ENCODE measurements at places on chromosomes 1 and 21.
A peak's percentile ranks its signal among the peaks of the same experiment; 100 is the strongest.

DNA sequence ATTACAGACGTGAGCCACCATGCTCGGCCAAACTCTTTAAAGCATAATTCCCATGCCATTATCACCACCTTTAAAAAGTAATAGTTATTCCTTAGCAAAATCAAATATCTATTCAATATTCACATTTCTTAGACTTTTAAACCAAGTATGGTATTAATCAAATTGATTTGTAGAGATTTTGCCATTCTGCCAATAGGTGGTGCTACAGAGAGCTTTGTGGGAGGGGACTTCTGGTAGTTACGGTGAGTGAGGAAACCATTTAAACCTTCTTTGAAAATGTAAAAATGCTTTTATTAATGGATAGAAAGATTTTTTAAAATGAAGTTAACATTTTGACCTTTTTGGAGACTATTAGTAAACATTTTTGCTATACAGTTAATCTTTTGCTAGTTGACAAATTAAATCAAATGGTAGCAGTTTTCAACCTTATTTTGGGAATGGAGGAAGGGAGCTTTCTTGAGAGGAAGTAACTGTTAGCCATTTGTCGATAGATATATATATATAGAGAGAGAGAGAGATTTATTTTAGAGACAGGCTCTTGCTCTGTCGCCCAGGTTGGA is 19.3 kb downstream of the IARS2 start:
- DNase-seq: no peak

DNA sequence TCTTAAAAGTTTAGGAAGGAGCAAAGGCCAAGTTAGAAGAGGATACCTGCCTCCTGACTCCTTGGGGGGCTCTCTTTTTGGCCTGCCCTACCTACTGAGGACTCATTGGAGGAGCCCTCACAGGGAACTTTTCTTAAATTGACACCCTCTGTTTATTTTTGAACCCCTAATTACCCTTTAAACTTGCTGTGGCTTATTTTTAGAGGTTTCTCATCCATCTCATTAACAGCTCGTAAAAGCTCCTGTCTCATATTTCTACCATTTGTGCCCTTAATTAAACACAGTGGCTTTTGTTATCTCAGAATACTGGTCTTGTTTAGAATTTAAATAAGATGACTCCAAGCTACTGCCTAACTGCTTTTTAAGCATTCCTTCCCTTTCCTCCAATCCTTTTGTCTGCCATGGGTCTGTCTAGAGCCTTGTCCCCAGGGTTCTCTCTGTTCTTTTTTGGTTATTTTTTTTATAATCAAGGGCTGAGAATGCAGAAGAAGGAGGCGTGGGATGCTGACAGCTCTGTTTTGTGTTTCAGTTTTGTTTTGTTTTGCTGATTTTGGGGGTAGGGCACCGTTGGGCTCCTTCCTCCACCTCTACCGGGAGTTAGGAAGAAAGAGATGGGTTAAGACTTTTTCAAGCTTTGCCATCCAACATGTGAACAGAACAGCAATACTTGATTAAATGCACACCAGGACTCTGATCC is 78.0 kb downstream of the SYT6 start:
- no peak for DNase-seq

DNA sequence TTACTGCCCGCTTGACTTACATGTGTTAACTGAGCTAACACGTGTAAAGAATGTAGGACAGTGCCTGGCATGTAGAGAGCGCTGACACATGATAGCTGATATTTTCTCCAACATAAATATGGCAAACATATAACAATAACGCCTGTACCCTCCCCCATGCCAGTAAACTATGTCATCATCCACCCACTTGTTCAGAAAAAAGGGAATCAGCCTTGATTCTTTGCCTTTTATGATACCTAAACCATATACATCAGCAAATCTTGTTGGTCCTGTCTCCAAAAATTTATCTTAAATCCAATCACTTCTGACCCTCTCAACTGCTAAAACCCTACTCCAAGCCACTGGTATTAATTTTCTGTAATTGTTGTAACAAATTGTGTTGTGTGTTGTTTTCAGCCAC is 1.1 kb upstream of the ZNF692 start:
- no peak for DNase-seq

DNA sequence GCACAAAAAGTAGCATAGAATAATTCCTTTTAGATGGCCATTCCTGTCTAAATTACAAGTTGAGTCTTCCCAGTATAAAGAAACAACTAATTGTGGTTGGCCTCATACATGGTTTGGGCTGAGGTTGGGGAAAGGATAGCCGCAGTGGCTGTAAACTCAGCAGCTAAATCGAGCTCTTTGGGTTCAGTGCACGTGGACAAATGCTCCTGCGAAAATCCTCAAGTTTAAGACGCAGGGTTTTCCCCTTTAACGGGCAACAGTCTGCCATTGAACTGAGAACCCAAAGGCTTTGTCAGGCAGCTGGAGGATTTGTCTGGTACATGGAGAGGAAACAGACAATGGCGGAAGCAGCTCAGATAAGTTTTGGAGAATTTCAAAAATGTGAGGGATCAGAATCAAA is 331.9 kb downstream of the TGFB2 start:
- DNase-seq: no peak

GRCh38 chr1:18144916-18145647 is 37.5 kb downstream of the IGSF21 start:
- DNase-seq: peak; percentile 77

DNA sequence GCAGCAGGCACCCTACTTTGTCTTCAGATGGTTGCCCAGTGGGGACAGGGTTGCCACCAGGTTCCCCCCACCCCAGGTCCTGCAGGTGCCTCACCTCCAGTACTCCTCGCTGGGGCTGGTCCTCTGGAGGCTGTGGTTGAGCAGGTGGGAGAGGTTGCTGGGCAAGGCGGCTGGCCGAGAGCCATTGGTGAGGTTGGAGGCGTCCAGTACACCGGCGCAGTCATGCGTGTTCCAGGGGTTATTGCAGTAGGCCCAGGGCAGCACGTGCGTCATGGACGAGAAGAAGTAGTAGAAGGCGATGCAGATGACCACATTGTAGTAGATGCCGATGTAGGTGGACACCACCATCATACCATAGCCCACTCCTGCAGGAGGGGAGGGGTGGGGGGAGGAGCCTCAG is 16.9 kb downstream of the CCDC24 start:
- no peak for DNase-seq

- DNase-seq: no peak
Observed at GRCh38 chr1:64266991-64267390, 63.6 kb downstream of the UBE2U start.

DNA sequence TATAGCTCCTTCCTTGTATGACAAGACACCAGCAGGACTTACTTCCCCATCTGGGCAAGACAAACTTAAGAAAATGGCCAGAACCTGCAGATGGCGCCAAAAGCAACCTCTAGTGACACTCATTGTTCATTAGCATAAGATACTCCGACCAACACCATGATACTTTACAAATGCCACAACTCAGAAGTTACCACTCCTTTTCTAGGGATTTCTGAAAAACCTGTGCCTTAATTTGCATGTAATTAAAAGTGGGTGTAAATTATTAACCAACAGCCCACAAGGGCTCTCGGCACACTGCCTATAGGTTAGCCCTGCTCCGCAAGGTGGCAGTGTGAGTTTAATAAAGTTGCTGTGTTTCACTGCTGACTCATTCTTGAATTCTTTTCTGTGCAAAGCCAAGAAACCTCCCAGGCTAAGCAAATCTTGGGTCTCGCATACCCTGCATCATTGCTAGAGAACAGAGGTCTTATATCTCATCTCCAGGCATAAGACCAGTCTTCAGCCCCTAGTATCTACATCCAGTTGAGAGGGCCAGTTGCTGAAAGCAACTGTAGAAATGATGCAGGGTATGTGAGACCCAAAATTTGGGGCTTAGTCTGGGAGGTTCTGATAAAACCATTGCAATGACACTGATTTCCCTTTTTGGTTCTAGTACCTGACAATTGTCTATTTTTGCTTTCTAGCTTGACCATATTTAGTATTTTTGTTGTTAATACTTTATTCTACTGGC is 86.4 kb downstream of the FAF1 start:
- no peak for DNase-seq

GRCh38 chr1:5751833-5752745 is 240.1 kb downstream of the NPHP4 start:
- DNase-seq: no peak

GRCh38 chr1:156901590-156901900 is 8.0 kb downstream of the PEAR1 start:
- DNase-seq: peak; percentile 13

DNA sequence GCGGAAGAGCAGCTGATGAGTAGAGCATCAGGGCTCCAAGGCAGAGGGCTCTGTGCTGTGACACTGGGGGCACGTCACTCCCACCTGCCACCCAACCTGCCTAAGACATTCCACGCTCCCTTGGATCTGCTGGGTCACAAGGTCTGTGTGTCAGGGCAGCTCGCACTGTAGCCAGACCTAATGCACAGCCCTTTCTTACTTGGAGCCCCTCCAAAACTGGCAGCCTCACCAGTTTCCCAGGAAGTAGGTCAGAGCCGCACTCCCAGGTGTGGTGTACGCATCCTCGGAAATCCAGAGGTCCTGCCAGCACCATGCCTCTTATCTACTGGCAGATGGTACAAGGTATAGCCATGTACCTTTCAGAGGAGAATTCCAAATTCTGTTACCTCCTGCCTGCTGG is 22.3 kb downstream of the DMRTB1 start:
- no peak for DNase-seq

DNA sequence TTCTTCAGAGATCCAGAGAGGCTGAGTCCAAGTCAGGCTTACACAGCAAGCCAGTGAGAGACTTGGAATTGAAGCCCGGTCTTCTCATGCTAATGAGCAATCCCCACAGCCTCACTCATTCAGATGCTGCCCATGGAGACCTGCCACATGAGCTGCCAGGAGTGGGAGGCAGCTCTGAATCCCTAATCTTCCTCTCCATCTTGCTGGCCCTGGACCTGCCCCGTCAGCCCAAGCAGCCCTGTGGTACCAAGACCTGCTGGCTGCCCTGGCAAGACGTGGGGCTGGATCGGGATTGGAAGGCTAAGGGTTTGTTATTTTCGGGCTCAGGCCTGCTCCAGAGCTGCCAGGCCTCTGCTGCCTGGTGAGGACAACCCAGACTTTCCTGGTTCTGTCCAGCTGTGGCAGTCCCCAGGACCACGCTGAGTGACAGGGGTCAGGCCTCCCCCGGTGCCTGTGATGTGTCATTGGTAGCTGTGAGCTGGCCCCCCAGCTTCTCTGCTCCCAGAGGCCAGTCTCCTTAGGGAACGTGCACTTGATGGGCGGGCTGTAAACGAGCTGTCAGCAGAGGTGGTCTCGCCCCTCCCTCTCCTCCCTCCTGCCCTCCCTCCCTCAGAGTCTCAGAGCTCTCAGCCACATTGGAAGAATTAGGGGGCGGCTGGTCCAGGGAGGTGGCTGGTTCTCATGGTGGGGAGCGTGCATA is 135.0 kb downstream of the FOXD2 start:
- DNase-seq: no peak

DNA sequence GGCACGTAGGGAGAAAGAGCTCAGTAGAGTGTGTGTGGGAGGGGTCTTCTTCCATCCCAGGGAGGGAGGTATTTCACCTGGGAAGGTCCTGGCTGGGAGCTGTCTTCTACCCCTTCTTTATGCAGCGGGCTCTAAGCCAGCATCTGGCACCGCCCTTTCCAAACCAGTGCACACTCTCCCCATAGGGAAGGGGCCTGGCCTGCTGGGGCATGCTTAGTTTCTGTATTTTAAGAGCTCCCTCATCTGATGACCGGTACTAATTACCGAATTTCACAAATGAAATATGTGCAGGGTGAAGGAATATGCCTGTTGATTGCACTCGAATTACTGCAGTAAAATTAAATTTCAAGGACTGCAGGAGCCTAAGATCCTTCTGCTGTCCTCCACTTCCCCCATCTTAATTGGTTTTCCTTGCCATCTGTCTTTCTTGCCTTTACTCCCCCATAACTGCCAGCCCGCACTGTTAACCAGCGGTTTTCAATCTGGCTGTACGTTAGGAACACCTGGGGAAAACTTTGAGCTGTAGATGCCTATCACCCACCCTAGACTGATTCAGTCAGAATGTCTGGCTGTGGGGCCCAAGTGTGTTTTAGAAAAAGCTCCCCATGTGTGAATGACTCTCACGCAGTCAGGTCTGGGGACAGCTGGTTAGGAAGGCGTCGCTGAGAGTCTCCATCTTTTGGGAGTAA is 20.1 kb downstream of the GALNT2 start:
- DNase-seq: no peak

- DNase-seq: no peak
Observed at GRCh38 chr21:45790427-45790826, 146.9 kb downstream of the PCBP3 start.

DNA sequence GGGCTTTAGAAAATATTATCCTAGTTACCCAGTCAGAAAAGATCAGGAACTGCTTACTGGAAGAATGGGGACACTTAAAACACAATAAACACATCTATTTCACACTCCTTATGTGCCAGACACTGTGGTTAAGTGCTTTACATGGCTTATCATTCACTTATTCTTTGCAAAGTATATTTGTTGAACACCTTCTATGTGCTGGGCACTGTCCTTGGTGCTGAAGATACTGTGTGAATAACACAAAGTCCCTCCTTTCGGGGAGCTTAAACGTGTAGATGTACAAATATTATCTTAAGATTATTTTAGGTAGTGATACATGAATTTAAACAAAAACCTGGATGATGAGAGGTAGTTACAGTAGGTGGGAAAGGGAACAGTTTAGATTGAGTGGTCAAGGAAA is 169.3 kb downstream of the ST6GALNAC5 start:
- no peak for DNase-seq

DNA sequence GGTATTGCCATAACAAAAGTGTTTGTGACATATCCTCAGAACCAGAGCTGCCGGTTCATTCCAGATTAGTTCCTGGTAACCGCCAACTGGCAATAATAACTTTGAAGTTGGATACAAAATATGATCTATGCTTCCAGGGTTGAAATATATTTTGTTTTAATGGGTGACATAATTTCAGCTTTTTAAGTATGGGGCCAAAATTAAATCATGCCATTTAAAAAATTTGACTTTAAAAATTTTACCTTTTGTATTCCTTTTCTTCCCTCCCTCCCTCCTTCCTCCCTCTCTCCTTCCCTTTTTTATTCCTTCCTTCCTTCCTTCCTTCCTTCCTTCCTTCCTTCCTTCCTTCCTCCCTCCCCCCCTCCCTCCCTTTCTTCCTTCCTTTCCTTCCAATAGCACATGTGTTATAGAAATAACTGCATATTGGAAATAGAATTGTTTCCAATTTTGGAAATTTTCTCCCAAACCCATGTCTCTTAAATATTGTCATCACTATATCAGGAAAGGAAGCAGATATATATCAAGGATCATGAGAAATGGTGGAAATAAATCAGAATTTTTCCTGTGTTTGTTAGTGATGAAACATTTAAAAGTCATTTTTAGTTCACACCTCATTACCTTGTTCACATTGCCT is 12.0 kb upstream of the KIFAP3 start:
- no peak for DNase-seq

- DNase-seq: peak; percentile 47
Observed at GRCh38 chr1:206608108-206608698, 4.1 kb downstream of the EIF2D start.

- no peak for DNase-seq
Observed at GRCh38 chr1:115506518-115506917, 135.3 kb upstream of the VANGL1 start.

DNA sequence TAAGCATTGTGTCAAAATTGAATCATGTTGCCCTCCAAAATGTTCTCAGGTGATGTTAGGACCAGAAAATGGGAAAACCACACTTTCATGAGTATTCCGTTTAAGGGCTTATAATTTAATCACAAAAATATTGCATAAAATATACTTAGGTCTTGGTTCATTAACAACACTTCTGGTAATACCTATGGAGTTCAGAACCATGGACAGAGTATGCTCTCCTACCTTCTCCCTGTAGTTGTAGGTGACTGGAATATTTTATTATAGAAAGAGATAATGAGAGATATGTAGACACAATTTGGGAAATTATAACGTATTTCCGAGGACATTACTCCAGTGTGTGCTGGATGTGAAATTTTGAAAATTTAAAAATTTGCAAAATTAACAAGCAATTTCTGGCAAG is 232.5 kb downstream of the NCAM2 start:
- DNase-seq: no peak

Data from mucosa of descending colon (tissue), 3 donors.